ENCODE measurements at places on chromosomes 5 and 9.

- no peak for DNase-seq
These were observed 21.2 kb downstream of the GNAQ start for GRCh38 chr9:78010445-78010844.

GRCh38 chr5:117954331-117954730 lies 1034.0 kb downstream of the DTWD2 start:
- DNase-seq: no peak

DNA sequence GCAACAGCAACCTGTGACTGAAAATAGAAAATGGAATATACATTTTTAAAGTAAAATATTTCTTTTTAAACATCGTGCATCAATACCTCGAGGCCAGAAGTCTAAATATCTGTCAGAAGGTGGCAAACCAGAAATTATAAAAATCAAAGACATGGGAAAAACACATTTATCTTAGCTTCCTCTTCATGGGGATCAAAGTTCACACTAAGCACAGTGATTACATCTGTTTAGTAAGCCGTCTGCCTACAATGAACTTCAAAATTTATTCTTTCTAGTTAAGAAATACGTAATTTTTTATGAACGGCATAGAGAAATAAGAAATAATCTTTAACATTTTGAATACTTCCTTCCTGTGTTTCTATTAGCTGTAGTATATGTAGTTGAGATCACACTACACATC lies 17.9 kb upstream of the SV2C start:
- no peak for DNase-seq

DNA sequence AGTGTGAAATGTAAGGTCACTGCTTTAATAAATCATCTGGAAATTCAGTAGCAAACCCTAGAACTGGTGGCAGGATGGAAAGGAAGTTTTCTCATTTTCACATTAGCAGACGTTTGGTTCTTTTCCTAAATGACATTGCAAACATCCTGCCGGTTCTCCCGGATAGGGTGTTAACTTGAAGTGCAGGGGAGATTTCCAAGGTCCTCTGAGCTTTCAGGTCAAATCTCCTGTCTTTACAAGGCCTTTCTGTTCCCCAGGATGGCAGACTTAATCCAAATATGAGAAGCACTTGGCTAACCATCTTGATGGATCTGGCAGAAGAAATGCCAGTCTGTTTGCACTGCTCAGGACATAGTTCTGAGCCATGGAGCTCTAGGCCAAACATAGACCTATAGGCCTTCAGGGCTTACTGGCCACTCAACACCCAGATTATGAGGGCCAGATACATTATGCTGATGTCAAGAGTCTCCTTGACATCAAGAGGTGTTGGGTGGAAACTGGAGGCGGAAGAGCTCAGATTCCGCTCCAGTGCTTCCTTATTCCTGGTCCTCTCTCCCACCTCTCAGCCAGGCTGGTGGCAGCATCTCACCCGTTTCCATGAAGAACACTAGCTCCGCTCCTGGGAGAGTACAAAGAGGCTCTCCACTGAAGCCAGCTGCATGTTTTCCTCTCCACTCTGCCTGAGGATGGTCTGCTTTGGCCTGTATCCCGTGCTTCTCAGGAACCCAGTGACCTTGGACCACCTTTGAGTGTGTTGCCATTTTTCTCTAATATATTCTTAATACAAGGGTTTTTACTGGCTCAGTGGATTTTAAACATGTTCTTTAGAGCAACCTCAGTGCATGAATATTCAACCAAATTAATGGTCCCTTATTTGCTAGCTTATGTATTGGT lies 61.0 kb downstream of the RALGPS1 start:
- DNase-seq: no peak

DNA sequence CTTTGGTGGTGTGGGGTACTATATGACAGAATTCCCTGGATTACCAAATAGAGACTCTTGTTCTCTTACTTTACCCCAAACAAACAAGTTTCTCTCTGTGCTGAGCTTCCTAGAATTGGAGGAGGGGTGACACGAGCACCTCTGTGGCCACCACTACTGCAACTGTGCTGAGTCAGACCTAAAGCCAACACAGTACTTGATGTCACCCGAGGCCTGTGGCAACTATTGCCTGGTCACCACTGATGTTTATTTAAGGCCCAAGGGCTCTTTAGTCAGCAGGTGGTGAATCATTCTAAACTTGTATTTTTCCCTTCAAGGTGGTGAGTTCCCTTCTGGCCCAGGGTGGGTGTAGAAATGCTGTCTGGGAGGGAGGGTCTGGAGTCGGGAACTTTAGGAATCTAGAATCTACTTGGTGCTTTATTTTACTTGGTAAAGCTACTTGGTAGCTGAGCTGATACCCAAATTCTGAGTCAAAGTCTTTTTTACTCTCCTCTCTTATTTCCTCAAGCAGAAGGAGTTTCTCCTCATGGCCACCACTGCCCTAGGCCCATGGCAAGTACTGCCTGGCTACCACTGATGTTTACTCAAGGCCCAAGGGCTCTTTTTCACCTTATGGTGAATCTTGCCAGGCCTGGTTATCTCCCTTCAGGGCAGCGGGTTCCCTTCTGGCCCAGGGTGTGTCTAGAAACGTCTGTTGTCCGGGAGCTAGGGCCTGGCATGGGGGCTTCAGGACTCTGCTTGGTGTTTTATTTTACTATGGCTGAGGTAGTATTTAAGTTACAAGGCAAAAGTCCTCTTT lies 9.8 kb downstream of the LURAP1L start:
- DNase-seq: no peak

GRCh38 chr9:96663506-96664120 lies 8.5 kb upstream of the PRXL2C start:
- no peak for DNase-seq

DNA sequence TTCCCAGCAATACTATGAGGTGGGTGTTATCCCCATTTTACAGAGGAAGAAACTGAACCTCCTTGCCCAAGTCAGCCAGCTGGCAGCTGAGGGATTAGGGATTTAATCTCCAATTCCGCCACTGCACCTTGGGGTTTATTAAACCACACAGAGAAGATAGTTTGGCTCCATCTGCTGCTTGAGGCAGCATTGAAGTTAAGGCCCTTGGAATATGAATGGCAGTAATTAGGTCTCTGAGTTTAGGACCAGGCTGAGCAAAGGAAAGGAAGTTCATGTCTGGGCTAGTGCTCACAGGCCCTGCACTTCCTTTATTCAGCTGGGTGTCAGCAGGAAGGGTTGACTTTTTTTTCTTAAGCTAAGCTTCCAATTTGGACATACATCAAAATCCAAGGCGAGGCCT lies 86.9 kb upstream of the GDNF start:
- no peak for DNase-seq

DNA sequence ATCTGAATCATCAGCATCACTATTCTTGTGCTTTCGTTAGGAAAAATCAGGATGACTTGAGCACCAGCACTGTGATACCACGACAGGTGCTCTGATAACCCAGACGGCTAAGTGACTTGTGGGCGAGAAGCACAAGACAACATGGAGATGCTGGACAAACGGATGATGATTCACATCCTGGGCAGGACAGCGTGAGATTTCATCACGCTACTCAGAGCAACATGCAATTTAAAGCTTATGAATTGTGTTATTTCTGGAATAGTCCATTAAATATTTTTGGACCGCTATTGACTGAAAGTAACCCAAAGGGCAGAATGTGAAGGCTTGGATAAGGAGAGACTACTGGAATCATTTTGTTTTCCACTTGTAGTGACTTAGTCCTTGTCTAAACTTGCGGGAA lies 114.8 kb upstream of the DAPK1 start:
- DNase-seq: no peak

DNA sequence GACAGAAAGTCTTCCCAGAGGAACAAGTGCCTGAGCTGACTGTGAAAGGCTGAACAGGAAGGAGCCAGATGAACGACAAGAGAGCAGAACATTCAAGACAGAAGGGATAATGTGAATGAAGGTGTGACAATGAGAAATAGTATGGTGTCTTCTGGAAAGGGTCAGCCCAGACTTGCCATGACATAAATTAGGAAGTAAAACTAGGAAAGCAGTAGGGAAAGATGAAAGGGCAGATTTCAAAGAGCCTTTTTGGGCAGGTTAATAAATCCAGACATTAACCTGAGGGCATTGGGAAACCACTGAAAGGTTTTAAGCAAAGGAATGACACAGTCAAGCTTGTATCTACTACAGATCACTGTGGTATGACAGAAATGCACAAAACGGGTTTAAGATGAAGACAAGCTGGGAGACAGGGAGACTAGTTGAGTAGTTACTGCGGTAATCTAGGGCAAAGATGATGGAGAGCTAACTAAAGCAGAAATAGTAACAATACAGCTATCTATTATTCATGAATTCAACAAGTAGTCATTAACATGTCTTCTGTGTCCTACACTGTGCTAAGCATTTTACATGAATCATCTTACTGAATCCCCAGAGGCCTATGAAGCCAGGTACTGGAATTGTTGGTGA lies 580.9 kb upstream of the WWC1 start:
- no peak for DNase-seq

GRCh38 chr9:77156646-77157371 lies 20.5 kb upstream of the VPS13A start:
- no peak for DNase-seq

DNA sequence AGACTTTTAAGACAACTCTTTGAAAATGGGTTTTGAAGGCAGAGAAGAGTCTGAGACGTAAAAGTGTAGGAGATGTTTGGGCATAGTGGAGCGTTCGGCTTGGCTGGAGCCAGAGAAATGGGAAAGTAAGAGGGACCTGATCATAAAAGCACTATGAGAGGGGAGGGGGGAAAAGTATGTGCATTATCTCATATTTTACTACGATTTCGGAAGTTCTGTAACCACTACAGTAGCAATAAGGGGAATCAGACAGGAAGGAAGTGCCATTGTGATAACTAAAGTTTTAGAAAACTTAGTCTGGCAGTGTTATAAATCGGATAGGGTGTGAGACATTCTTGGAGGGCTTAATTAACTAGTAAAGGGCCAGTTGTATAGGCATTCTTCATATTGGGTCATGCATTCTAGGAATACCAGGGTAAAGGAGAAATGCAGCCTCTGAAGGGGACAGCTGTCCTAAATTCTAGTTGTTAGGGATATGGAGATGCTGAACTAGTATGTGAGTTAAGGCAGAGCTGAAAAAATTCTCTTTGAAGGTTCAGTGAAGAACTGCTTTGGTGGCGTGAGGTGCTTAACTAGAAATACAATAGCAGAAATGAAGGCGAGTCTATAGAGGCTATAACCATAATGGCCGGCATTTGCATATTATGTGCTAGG lies 83.8 kb upstream of the FREM1 start:
- no peak for DNase-seq

DNA sequence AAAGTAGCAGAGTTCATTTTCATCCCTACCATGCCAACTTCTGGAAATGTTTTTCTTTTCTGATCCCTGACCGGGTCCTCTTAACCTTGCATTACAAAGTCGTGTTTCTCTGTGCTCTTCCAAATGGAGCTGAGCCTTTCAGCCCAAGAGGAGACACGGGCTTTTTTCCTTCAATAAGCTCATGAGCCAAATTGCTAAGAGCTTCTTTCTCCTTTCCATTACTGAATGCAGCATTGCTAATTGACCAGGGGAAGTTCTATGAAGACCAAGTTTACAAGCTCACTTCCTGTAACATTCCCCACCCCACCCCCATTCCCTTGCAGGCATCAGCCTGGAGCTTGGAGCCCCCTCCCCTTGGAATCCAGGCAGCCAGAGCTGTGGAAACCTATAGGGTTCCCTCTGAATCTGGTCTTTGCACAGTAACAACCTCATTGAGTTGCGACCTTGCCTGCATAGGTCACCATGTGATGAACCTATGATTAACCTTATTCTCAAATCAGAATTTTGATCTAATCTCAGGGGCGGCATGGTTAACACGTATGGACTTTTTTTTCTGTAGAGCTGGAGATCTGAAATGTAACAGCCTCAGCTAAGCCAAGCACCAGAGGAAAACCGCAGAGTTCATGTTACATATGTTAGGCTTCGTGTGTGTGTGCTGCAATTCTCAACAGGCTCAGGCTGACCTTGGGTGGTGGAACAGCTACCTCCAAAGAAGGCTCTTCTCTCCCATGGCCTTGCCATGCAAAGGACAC lies 395.7 kb upstream of the ZNF462 start:
- no peak for DNase-seq

- no peak for DNase-seq
These were observed 40.1 kb downstream of the FREM1 start for GRCh38 chr9:14870090-14870489.

DNA sequence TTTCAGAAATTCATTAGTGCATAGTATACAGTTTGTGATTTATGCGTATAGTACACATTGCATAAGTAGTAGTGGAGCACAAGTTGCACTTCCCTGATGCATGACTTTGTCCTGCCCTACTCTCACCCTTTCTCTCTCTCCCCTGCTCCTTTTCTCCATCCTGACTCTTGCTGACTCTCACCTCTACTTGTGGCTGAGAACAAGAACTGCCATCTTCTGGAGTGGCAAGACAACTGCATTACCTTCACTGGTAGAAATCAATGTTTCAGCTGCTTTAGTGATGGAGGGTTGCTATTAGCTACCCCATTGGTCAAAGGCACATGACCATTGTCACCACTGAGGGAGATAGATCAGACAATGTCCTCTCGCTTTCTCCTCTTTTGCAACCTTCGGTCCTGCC lies 26.9 kb downstream of the SPEF2 start:
- DNase-seq: no peak

- DNase-seq: no peak
These were observed 83.0 kb downstream of the NDUFS4 start for GRCh38 chr5:53643445-53643844.

DNA sequence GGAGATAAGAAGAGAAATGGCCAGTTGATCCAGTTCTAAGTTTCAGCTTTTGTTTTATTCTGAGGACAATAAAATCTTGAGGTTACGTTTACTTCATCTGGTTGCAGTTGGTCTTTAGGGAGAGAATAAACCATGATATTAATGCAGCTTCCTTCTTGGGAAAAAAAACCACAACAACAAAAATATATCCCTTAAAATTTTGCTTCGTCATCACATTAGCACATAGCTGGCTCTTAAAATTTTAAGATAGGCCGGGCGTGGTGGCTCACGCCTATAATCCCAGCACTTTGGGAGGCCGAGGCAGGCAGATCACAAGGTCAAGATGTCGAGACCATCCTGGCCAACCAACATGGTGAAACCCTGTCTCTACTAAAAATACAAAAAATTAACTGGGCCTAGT lies 86.4 kb downstream of the EQTN start:
- DNase-seq: no peak

DNA sequence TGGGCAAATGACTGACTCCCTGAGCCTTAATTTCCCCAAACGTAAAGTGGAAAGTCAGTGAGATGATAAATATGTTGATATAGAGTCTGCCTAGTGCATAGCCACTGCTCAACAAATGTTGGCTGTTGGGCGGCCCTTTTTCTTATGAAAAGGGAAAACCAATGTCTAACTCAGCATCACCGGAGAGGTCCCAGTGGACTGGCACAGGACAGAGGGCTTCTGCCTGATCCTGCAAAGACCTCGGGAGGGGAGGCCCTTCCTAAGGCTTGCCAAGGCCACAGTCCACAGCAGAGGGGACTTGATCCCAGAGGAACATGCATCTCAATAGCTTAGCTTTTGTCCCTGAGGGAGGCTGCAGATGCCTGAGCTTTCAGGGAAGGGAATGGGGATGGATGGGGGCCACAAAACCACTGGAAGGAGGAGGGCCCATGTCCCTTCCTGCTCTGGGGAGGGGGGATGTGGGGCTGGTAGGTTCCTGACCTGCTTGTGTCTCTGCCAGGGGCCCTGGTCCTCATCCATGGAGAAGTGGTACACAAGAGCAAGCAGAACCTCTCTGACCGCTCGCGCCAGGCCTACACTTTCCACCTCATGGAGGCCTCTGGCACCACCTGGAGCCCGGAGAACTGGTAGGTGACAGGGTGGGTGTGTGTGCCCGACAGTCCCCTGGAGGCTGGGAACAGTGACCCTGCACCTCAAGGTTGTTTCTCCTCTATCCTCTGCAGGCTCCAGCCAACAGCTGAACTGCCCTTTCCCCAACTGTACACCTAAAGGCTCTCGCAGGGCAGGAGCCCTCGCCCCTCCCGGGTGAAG lies 6.3 kb downstream of the DOLK start:
- no peak for DNase-seq

- no peak for DNase-seq
These were observed 9.4 kb upstream of the NDST1 start for GRCh38 chr5:150498501-150498900.
